ENCODE measurements at places on chromosomes 1 and 21.

DNA sequence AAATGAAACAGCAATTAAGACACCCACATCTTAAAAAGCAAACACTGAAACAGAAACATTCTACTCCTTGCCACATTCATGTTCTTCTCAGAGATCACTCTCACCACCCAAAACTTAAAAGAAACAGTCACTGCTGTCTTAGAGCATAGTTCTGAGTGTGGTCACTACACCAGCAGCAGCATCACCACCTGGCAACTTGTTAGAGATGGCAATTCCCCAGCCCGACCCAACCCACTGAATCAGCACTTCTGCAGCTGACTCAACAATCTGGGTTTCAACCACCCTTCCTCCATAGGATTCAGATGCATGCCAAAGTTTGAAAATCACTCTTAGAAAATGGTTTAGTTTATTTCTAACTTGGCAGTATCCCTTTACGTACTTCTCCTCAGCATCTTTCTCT, 126.1 kb downstream of the CDC42BPA start:
- DNase-seq: no peak

- no peak for DNase-seq
Measured at GRCh38 chr1:110674337-110675059, at the start of gene KCNA3. TSS of gene KCNA3 (minus strand) at chr1:110674940. CDS start at chr1:110674809, 131 bp downstream.

GRCh38 chr1:185062710-185063370, 17.5 kb downstream of the RNF2 start:
- no peak for DNase-seq

DNA sequence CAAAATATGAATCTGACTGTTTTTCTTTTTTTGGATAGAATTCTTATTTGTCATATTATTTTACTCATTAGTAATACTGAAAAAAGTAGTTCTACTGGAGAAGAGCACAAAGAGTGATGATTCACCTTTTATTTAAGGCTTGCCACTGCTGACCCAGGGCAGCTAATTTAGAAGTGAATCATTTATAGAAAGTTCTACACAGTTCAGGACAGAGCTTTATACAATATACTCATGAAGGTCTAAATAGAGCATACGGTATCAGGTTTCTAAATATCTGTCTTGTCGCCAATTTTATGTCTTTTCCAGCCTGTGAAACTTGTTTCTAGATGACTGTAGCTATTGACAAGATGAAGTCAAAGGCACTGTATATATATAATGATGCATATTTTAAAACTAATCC, 25.0 kb downstream of the GIPC2 start:
- peak; percentile 4 for DNase-seq

- peak; percentile 51 for DNase-seq
Measured at GRCh38 chr1:41476807-41477361, 7.6 kb downstream of the EDN2 start.

- DNase-seq: no peak
Measured at GRCh38 chr1:12472798-12473551, 145.0 kb downstream of the DHRS3 start.

- DNase-seq: no peak
Measured at GRCh38 chr1:36096500-36097432, 8.1 kb downstream of the ADPRS start.

DNA sequence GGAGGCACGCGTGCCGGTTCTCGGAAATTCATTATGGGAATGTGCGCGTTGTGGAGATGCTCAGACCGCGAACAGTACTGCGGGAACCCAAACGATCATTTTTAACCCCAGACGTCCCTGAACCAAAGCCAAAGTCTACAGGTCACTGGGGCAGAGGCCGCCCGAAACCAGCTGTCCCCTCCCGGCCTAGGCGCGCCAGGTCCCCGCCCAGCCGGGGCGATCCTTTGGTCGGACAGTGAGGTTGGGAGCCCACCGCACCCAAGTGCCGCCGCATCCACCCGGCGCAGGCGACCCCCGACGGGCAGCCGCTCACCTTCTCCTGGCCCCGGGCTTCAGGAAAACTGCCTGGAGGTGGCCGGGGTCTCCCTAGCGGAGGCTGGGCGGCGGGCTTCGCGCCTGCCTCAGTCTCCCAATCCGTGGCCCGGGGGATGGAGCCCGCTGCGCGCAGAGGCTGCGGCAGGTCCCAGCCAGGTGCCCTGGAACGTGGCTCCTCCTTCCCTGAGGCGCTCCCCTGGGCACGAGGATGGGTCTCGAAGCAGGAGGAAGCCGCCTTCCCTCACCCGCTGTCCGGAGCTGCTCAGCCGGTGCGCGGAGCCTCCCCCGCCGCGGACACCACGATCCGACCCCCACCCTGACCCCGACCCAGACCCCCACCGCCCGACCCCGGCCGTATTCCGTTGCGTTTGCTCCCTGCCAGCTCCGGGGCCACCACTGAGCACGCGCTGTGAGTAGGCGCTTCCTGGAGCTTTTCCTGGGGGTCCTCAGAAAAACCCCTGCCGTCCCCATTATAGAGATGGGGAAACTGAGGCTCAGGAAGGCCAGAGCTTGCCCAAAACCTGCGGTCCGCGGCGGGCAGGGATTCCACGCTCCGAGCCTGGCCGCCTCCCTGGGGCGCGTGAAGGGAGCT, 8.1 kb upstream of the SLX9 start:
- no peak for DNase-seq

- DNase-seq: no peak
Measured at GRCh38 chr21:45876381-45877170, 105.0 kb upstream of the COL6A1 start.

- peak; percentile 58 for DNase-seq
Measured at GRCh38 chr1:203625628-203626019, 1.0 kb upstream of the ATP2B4 start.

GRCh38 chr1:240559781-240560180, 52.2 kb downstream of the GREM2 start:
- no peak for DNase-seq

DNA sequence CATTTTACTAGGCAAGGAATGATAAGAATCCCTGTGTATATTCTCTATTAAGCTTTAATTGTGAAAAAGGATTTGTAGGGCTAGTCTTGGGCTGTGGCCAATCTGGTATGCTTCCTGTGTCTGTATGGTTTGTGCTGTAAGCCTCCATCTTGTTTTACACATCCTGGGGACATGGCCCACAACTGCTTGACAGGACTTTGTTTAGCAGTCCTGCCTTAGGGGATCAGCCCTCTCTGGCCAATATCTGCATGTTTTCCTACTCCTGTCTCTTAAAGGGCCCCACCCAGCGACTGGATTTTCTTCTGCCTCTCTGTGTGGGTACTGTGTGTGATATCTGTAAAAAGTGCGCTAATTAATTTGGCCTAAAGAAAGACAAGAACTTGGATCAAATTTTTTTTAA, 813.2 kb downstream of the PLA2G4A start:
- DNase-seq: no peak

- DNase-seq: peak; percentile 89
Measured at GRCh38 chr1:39142401-39143060, 62.0 kb upstream of the MACF1 start.

DNA sequence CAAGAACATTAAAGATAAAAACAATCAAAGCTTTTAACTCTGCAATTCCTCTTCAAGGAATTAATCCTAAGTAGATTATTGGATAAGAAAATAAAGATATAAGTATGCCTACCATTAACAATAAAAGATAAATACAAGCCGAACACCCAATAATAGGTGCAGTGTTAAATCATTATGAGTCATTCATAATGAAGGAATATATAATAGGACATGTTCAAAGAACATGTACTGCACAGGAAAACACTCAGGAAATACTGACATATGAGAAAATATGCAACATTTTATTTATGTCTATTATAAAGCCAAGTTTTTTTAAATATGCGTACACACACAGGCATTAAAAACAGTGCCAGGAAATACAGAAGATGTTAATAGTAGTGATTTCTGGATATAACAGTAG, 11.1 kb upstream of the EXO1 start:
- DNase-seq: no peak

DNA sequence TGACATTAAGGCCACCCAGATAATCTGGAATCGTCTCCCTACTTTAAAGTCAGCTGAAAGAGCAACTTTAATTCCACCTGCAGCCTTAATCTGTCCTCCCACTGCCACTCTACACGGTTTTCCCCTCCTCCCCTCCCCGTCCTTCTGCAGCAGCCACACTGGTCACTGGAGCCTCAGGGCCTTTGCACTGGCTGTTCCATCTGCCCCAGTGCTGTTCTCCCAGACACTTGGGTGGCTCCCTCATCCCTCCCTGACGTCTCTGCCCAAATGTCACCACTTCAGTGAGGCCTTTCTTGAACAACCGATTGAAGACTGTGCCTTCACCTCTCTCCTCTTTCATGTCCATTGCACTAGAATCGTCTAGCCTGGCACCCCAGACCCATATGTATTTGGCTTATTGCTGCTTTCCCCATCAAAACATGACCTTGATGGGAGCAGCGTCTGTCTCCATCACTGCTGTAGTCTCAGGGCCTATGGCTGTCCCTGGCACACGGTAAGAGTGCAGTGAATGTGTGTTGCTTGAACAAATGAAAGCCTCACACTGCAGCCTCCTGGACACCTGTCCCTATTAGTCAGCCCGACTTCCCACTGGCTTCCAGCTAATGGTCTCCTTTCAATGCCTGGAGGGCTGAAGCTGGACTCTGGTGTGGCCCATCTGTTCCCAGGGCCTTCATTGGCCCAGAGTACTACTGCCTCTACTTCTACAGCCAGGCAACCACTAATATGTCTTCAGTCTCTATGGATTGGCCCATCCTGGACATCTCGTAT, 10.6 kb upstream of the PRDM16 start:
- no peak for DNase-seq

GRCh38 chr1:26278724-26279455, 996 bp upstream of the SH3BGRL3 start:
- no peak for DNase-seq

DNA sequence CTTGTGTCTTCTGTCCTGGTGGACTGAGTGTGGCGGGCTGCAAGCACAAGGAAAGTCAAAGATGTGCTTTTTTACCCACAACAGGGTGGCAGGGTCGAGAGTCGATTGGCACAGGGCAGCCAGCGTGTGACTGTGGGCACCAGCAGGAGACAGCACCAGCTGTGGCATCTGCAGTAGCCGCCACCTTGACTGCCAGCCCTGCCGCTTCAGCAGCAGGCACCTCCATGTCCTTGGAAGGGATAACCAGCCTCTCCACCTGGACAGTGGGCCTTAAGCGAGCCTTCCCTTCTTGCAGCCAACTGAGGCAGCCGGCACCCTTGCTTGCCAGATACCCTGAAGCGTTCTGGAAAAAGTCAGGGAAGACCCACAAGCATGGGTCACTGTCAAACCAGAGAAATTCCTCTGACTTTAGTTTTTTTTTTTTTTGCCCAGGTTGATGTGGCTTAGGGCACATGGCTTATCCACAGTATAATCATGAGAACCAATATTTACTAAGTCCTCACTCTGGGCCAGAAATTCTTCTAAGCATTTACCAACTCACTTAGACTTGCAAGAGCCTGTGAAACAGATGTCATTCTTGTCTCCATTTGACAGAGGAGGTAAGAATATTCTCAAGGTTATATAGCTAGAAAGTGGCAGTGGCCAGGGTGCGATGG, 30.1 kb upstream of the PTGFRN start:
- DNase-seq: no peak

DNA sequence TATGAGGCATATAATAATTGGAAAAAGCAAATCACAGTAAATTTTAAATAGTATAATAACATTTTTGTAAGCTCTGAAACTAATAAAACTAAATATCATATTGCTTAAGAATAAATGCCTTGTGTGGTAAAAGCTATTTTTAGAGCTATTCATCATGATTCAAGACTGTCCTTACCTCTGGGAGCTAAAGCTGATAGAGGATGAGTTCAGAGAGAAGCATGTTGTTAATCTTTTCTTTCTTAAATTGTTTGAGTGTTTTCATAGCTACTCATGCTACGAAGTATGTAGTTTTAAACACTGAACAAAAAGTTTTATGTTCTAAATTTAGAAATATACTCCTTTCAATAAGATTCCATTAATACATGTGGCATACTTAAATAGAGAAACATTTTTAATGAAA, 30.5 kb downstream of the IFI16 start:
- no peak for DNase-seq

DNA sequence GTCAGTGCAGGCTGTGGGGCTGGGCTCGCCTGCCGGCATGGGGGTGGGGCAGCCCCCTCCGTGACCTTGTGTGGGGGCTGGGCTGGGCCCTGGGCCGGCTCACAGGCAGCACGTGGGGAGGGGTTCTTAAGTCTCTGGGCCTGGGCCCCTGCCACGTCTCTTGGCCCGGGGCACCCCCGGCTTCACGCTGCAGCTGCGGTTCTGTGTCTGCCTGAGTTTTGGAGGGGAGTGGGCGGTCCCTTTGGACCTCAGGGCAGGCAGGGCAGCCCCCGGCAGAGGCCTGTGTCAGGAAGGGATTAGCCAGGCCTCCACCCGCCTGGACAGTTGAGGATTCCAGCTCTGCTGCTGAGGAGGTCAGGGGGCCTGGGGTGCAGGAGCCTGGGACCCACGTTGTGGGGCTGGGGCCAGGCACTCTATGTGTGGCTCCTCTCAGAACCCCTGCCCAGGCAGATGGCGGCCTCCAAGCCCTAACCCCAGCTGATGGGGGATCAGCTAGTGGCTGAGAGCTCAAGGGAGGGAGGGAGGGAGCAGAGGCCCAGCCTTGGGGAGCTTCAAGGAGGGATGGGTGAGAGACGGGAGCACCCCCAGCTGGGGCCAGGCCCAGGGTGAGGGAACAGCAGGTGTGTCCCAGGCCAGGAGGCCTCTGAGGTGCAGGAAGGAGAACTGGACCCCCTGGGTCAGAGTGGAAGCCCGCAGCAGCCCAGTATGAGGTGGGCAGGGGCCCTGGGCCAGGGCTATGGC, 1.8 kb upstream of the PLCH2 start:
- no peak for DNase-seq

- no peak for DNase-seq
Measured at GRCh38 chr1:31717341-31717740, 13.5 kb upstream of the COL16A1 start.

DNA sequence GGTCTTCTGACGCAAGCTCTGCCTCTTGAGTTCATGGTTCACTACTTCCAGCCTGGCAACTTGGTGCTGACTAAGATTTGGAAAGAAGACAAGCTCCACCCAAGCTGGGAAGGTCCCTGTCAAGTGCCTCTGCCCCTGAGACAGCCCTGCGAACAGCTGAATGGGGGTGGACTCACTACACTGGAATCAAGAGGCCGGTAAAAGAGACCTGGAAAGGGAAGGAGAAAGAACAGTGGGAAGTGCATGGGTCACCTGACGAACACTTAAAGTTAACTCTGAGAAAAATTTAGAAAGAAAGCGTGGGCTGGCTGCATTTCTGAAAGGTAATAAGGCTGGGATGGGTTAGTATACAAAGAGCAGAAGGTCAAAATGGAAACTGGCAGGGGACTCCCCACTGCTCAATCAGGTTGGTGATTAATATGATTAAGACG, 26.1 kb upstream of the ZNF496 start:
- DNase-seq: no peak

- no peak for DNase-seq
Measured at GRCh38 chr1:232854798-232855159, 49.6 kb downstream of the MAP10 start.

DNA sequence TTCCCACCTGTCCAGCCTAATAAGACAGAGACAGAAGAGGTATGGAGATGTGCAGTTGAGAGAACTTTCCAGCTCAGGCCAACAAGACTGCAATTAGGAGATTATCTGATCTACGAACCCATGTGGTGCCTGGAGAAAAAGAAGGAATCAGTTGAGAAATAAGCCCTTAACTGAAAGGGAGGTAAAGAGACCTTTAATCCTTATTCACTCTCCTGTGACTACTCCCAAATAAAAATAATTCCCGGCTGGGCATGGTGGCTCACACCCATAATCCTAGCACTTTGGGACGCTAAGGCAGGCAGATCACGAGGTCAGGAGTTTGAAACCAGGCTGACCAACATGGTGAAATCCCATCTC, 31.9 kb upstream of the SARS1 start:
- DNase-seq: no peak

GRCh38 chr1:172089768-172090510, 248.6 kb downstream of the DNM3 start:
- DNase-seq: no peak
